ENCODE measurements at places on chromosomes 1 and 21.

DNA sequence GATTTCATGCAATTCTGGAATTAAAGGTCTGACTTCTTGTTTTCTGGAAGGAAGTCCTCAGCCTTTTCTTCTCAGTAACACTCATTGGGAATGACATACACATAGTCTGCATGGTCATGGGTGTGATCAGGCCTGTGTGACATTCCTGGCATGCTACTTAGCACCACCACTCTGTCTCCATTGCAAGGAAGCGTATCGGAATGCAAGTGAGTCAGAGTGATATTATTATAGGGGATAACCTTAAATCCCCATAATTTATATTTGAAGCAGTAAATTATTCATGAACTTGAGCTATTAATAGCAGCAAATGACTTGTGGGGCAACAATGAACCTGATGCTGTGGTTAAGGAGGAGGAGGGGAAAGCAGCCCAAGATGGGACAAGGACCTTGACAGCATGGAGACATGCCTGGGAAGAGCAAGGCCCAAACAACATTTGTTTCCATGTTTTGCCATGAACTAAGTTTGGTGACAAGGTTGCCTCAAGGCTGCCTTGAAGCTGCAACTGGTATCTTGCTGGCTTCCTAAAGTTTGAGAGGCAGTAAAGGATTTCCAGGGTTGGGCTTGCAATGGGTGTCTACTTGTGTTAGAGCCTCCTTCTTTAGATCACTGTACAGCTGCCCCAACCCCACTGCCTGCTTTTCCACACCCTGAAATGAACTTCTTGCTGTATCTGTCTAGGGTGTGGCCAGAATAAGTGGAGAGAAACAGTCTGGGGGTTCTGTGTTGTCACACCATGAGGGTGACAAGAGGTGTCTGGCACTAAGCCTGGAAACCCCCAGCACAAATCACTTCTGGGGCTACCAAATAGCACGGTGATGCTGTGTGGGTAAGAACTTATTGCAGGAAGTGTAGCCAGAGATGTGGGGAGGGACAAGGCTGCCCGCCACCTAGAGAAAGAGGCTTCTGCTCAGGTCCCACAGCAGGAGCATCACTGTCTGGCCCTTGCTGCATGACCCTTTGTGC, 4.6 kb downstream of the MAB21L3 start:
- DNase-seq, result no peak

DNA sequence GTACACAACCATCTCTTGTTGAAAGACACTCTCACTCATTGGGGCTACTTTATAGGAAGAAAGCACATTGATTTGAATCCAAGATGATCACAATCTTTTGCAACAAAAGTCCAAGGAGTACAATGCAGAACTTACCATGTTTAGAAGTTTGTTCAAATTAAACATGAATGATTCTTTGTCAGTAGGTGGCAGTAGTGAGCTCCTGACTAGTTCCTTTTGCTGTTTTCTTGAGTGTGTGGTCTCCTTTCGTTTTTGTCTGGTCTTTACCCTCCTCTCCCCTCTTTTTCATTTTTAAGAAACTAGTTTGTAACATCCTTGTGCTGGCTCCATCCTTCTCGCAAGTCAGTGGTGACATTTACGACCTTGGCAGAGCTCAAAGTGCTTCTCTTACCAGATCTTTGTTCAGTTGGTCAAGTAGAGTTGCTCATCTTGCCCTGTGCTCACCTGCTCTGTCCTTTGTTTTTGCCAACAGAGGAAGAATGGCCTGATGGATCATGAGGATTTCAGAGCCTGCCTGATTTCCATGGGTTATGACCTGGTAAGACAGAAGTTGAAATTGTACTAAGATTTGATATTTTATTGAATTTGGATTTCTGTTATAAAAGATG, 35.7 kb upstream of the MTR start:
- DNase-seq, result peak; percentile 56

GRCh38 chr1:78543941-78544643, 53.3 kb downstream of the PTGFR start:
- DNase-seq, result no peak

GRCh38 chr1:121443001-121443540, 258.3 kb downstream of the SRGAP2C start:
- no peak for DNase-seq

- DNase-seq, result no peak
These were observed 77.6 kb upstream of the IFNAR2 start for GRCh38 chr21:33151941-33152731.

DNA sequence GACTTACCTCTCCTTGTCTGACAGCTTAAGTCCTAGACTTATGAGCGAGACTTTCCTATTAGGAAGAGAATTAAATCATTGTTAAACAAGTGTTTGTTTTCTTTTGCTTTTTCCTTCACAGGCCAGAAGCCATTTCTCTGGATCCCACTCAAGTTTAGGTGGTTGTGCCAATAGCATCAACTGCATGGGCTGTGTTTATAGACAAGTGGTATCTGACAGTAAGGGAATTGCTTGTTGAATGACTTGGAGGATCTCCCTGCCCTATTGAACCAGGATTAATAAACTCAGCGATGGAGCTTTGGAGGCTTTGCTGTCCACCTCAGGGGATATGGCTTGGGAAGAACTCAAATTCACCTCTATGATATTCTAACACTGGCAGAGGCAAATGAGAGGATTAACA, 43.7 kb downstream of the UTP25 start:
- DNase-seq, result no peak

DNA sequence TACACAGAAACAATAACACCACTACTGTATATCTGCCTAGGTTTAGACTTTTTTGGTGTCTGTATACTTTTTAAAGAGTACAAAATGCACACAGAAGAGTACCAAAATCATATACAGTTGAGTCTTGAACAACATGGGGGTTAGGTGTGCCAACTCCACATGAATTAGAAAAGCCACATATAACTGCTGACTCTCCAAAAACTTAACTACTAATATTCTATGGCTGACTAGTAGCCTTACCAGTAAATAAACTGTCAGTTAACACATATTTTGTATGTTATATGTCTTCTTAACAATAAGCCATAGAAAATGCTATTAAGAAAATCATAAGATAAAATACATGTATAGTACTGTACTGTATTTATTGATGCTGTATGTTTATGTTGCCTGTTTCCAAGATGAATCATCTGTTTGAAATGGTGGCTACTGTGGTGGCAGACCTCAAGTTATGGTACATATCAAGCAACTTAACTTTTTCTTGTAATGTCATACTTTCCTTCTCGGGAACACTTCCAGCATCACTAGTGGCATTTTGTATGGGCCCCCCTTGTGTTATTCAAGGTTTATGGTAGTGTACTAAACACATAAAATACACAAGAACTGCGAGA, 71.2 kb downstream of the LHX4 start:
- no peak for DNase-seq

- DNase-seq, result no peak
These were observed 145.1 kb upstream of the CTTNBP2NL start for GRCh38 chr1:112250892-112251291.

DNA sequence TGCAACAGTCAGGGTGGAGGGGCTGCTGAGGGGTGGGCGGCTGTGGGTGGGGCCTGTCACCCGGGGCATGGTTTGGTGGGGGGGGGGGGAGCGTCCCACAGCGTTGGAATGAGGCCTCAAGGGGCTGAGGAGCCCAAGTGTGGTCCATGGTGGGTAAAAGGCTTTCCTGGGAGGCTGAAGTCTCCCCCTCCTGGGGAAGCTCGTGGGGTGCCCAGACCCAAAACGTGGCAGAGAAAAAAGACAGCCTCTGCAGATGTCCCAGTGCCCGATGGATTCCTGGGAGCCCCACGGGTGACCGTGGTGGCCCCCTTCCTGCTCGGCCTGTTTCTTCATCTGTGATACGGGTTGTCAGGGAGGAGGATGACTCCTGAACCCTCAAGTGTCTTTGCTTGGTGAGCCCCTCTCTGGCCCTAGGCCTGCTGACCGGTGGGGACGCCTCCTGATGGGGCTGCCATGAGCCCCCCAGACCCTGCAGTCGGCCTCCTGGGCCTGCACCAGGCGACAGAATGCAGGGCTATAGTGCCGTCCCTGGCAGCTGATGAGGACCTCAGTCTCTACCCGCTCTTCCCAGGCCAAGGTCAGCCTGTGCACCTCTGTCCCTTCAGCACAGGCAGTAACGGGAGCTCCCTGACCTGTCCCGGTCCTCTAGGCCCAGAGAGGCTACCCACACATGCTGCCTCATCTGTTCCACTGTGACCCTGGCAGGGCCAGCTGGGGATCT, 1.1 kb downstream of the OBSCN start:
- DNase-seq, result no peak

- no peak for DNase-seq
These were observed 54.1 kb upstream of the BCAR3 start for GRCh38 chr1:93735722-93736121.

- no peak for DNase-seq
These were observed 27.3 kb downstream of the STUM start for GRCh38 chr1:226575739-226576378.

GRCh38 chr1:44714944-44715571, 15.9 kb downstream of the RNU5D-1 start:
- DNase-seq, result peak; percentile 81

DNA sequence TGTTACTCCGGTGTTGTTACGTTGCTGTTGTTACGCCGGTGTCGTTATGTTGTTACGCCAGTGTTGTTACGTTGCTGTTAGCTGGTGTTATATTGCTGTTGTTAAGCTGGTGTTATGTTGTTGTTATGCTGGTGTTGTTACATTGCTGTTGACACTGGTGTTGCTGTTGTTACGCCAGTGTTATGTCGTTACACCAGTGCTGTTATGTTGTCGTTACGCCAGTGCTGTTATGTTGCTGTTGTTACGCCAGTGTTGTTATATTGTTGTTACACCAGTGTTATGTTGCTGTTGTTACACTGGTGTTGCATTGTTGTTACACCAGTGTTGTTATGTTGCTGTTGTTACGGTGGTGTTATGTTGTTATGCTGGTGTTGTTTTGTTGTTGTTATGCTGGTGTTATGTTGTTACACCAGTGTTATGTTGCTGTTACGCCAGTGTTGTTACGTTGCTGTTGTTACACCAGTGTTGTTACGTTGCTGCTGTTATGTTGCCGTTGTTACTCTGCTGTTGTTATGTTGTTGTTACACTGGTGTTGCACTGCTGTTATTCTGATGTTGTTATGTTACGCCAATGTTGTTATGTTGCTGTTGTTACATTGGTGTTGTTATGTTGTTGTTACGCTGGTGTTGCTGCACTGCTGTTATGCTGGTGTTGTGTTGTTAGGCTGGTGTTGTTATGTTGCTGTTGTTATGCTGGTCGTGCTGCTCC, 25.6 kb downstream of the H6PD start:
- no peak for DNase-seq

- DNase-seq, result no peak
These were observed 40.7 kb upstream of the NTPCR start for GRCh38 chr1:232909752-232910151.

DNA sequence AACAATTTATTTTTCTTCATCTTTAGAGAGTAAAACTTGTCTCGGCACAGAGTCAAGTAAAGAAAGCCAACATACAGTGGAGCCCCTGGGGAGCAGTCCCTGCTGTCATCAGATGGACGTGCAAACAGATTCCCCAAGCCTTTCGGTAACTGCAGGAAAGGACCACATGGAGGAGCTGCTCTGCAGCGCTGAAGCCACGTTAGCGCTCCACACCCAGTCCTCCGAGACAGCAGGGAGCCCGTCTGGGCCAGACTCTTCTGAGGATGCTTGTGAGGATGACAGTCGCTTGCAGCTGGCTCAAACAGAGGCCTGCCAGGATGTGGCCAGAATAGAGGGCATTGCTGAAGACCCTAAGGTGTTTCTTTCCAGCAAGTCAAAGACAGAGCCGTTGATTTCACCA, 77.1 kb upstream of the SCCPDH start:
- no peak for DNase-seq

GRCh38 chr1:54936791-54937190, 43.6 kb upstream of the TMEM61 start:
- DNase-seq, result no peak

DNA sequence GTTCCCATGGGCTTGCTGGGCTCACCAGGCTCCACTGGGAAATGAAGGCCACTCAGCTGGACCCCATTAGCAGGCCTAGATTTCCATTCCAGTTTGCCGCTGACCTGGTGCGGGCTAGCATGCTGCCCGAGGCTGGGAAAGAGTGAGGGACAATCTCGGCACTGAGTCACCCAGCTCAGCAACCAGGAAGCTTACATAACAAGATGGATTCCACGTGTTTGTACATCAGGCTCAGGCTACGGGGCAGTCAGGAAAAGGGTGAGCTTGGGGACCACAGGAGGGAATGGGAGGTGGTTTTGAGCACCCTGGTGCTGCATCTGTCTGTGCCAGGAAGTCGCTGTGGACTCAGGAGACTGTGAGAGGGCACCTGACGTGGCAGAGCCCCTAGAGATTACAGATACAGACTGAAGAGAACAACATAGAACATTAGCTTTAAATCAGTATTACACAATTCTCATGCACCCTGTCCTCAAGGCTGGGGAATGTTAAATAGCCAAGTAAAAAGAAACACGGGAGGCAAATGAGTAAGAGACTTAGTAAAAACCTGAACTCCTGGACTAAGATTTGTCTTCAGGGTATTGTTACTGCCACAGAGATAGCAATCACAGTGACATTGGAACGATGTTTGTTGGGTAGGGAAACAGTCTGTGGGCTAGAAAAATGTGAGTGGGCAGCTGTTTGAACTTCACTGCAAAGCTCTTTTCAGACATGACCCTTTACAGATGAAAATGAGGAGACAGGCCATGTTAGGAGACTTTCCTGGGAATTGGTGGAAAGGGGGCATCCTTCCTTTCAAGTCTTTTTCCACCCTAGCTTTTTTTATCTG, 51.1 kb downstream of the GLUL start:
- no peak for DNase-seq

DNA sequence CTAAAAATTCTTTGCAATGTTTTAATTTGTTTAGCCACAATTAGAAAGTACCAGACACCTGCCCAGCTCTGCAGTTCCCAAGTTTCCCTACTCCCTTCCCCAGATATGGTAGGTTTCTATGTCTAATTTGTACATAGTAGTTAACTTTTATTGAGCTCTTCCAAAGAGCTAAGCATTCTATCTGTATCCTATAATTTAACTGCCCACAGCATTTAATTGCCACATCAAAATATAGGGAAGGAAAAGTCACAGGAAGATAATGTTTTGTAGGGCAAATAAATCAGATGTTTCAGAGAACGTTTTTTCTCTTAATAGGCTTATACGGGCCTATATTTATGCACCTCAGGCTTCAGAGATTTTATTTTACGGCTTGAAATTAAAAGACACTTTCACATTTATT, 15.7 kb upstream of the FMO3 start:
- no peak for DNase-seq

All from CD4-positive, alpha-beta T cell treated with Interleukin-2 at 100 ng/mL for 4 hours (primary cell).